ENCODE measurements at places on chromosomes 6 and 20.

GRCh38 chr6:168159506-168159905, 80.5 kb upstream of the FRMD1 start:
- DNase-seq = no peak

- no peak for DNase-seq
Observed at GRCh38 chr6:152572338-152573088, 64.6 kb downstream of the SYNE1 start.

- DNase-seq = no peak
Observed at GRCh38 chr6:168699631-168700295, 258.8 kb downstream of the SMOC2 start.

DNA sequence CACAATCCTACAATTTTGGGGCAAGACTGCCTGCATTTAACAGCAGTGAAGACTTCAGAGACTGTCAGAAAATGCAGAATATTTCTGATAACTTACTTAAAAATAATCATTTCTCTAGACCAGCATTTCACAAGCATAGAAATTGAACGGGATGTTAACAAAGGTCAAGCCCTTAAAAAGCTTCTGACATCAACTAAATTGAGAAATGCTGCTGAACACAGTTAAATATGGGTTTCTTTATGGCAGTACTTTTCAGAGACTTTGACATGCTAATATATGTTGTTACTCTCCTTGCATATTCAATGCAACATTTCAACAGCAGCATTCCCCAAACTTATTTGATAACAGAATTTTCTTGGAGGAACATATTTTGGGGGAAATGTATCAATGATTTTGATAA, 84.5 kb downstream of the KIF13A start:
- no peak for DNase-seq

DNA sequence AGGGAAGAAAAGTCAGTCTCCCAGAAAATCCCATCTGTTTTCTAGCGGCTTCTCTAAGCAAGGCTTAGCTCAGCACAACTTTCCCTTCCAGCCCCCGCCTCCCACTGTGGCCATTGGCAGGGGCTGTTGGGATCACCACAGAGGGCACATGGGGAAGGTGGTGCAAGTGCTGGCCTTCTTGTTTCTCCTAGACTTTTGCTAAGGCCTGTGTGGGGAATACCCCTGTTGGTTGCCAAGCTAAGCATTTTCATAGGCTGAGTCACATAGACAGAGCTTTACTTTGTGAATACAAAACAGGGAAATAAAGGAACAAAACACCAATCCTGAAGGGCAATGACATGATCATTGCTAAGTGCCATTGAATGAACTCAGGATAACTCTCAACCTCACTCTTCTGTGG, 32.4 kb upstream of the TIAM2 start:
- DNase-seq = no peak

DNA sequence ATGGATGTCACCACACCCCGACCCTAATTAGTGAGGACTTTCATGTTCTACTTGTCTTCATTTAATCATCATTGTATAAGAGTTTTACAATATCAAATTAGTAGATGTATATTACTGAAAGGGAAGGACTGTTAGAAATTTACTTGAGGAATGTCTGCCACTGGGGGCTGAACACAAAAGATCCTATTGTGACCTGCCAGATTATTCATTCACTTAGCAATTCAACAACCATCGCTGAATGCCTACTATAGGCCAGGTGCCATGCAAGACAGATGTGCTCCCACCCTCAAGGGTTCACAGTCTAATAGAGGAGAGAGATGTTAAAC, 8.0 kb upstream of the RBCK1 start:
- DNase-seq = no peak

DNA sequence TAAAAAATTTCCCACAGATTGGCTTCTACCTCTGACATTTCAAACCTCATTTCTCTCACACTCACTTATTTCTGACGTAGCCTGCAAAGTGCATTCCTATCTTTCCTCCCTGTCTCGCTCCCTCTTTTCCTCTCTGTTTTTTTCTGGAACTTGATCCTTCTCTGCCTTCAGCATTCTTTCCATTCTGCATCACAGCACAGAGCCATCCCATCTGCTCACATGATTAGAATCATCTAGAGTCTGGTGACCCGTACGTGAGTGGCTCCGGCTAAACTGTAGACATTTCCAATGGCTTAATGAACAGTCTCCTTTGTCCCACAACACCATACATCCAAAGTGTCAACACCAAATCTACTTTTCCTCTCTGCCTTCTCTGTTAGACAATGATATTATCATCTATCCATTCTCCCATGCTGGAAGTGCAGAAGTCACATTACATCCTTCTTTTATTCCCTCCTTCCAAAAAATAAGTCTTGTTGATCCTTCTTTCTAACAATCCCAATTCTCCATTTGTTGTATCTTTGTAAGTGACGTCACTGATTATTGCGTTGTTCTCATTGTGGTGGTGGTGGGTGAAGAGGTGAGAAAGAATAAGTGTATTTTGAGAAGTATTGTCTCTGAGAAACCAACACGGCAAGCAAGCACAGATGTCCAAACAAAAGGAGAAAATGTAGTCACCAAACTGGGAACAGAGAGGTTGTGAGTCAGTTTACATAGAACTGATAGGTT, 41.6 kb downstream of the OPRM1 start:
- no peak for DNase-seq

- DNase-seq = no peak
Observed at GRCh38 chr6:138943089-138943625, 44.9 kb downstream of the REPS1 start.

DNA sequence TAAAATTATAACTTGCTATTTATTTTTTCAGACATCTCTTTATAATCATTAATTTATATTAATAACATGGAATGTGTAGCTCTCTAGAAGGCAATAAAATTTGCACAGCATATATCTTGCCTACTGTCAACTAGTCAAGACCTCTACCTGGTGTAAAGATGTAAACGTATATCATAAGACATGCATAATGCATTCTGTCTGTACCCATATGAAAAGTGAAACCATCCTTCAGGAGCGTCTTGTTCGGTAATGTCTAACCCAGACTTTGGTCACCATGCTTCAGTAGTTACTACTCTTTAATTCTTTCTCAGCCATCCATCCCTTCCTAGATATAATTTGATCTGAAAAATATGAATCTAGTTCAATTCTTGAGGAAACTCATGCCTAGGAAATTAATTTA, 21.0 kb downstream of the CEP43 start:
- no peak for DNase-seq

GRCh38 chr6:6458172-6458571, 130.3 kb upstream of the LY86 start:
- DNase-seq = no peak

DNA sequence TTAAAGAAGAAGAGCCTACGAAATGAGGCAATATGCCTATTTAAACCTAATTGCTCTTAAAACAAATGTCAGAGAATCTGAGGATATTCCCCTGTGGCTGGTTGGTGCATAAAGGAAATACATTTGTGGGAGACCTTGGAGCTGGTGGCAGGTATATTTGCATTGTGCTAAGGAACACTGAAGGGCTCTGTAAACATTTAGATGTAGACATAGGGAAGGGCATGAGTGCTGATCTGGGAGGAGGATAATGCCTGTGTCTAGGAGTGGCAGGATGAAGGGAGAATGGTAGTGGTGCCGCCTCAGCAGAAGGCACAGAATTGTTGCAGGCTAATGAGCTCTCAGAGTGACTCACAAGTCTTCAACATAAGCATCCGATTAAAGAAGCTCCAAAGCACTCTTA, 85.8 kb downstream of the CD164 start:
- DNase-seq = no peak

DNA sequence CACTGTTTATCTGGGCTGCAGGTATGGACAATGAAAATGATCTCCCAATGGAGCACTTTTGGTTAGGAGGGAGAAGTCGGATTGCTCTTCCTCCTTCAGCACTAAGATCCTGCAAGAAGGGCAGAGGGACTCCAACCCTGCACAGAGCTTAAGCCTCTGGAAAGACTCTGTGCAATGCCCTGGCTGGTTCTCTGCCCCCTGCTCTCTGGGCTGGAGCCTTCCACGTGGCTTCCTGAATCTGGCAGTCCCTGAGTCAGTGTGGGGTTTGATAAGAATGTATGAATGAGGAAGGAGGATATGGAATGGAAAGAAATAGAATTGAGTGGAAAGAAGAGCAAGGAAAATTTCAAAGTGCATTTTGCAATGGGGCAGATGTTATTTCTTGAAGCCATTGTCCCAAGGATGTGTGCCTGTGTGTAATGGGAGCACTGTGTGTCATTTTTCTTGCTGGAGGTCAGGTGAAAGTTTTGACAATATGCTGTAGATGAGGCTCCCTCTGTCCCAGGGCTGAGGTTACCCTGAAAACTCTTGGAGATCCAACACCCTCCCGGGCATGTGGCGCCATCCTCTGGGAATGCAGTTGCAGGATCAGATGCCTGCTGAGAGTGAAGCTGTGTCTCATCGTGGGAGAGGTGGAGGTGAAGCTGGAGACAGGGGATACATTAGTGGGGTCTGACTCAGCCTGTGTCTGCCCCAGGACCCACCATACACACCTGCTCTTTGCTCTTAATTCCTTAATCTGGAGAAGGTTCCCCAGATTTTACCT, 16.3 kb upstream of the CST9L start:
- DNase-seq = no peak

DNA sequence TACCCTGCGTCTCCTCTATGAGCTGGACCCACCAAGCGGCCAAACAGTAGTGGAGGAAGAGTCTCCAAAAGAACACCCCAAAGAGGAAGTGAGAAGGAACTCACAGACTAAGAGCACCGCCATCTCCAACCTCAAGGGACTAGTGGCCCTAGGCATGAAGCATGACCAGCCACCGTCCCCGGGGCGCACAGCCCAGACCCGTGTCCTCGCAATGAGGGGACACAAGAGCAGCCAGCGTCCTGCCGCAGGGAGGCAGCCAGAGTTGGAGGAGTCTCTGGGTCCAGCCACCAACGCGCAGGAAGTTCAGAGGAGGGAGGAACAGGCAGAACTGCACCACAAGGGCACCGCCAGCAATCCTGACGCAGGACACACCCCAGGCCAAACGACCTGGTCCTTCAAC, 72.6 kb downstream of the TAF4 start:
- DNase-seq = no peak

- DNase-seq = no peak
Observed at GRCh38 chr6:136362421-136363356, 73.0 kb upstream of the BCLAF1 start.

DNA sequence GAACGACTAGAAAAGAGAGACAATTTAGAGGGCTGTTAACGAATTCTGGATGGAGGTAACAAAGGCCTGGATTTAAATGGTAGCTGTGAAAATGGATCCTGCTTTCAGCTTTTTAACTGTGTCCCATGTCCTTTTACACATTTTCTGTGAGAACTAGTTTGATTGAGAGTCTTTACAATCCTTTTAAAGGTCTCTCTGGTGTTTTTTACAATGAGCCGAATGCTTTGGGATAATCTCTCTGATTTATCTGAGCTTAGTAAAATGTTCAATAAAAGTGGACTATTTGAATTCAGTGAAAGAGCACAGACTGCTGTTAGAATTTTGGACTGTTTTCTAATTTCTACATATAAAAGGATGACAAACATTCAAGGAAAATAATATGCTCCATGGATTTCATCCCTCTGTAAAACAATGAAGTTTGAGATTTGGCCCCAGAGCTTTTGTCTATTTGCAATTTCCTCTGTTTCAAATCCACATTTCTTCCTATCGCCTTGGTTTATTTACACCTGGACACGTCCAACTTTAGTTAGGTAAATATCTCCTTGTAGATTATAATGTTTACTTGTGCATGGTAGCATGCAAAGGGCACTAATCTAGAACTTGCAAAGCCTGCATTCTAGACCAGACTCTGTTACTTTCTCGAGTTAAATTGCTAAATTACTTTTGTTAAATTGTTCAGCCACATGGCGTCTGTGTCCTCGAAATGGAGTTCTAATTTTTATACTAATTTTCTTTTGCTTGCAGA, 871.0 kb upstream of the CITED2 start:
- DNase-seq = no peak

- DNase-seq = no peak
Observed at GRCh38 chr6:13044390-13044789, 283.9 kb downstream of the TBC1D7 start.

- DNase-seq = no peak
Observed at GRCh38 chr6:44771647-44772415, 384.3 kb downstream of the CDC5L start.

- no peak for DNase-seq
Observed at GRCh38 chr6:17064975-17065374, 36.9 kb upstream of the STMND1 start.

- DNase-seq = no peak
Observed at GRCh38 chr20:15834857-15835256, 738.4 kb downstream of the KIF16B start.

DNA sequence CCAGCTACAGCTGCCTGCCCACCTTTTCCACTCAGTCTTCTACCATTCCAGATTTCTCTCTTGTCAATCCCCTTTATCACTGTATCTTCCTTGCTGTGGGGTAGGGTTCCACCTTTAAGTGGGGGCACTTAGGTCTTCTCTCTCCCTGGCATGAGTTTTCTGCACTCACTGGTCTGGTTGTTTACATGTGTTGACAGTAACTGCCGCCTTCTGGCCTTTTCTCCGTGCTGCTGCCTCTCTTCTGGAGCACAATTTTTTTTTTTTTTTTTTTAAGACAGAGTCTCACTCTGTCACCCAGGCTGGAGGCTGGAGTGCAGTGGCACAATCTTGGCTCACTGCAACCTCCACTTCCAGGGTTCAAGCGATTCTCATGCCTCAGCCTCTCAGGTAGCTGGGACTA, 12.0 kb downstream of the RNF114 start:
- DNase-seq = no peak

- no peak for DNase-seq
Observed at GRCh38 chr20:21027569-21027968, 78.6 kb downstream of the LINC00237 start.

- DNase-seq = no peak
Observed at GRCh38 chr6:133131621-133132465, 109.3 kb upstream of the EYA4 start.

DNA sequence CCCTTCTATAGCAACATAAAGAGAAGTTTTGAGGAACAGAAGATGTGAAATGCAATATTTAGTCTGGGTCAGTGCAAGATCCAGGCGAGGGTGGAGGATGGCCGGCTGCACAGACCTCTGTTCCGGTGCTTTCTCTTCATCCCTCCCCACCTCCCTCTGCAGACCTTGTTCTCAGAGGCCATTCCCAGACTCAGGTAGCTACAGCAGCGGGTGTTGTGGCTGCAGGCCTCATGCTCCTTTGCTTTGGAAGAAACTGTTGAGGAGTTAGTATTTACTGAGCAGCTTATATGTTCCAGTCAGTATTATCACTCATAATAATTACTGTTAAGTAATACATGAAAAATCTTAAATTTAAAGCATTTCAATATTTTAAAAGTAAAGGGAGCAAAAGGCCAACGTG, 1.7 kb downstream of the BTN3A3 start:
- no peak for DNase-seq

- no peak for DNase-seq
Observed at GRCh38 chr6:79894939-79895338, 52.4 kb downstream of the ELOVL4 start.

DNA sequence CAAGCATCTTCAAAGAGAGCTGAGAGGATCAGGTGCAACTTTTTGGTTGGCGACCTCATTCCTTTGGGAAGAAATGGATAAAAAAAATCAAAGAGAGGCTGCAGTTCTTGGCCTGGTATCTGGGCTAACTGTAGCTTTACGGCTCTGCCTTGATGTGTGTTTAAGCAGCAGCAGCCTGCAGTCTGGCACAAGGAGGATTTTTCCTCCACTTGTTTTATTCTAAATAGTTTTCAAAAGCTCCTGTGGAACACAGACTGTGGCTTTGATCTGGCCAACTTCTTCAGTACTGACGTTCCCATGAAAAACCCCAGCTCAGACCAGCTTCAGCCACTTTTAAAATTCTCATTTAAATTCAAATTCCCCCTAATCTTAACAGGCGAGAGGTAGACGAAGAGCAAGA, 137.3 kb downstream of the HDGFL1 start:
- DNase-seq = no peak
